Pulmonary artery endothelial cell (primary cell): ENCODE measurements at places on chromosomes 1 and 21. TPM values are rescaled to one million over a fixed set of nuclear protein-coding genes. Genes with fewer than 3 reads are reported as not detected.

Gene IFI44L
- 3.8 and 4.7 TPM in 2 replicates for total RNA-seq

DNA sequence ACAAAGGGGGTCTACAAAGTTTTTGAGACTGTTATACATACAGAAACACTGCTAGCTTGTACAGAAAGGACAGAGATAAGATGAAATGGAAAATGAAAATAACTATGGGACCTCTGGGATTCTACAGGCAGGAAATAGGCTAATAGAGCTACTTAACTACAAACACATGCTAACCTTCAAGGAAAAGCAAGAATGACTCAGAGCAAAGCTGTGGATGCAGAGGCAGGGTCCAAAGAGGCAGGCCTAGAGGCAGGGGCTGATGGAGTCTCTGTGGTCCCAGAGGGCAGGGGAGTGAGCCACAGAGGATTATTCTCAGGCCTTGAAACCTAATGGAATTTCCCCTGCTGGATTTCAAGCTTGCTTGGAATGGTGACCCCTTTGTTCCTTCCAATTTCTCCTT, 18.7 kb upstream of the GOLT1A start:
- DNase-seq = no peak

DNA sequence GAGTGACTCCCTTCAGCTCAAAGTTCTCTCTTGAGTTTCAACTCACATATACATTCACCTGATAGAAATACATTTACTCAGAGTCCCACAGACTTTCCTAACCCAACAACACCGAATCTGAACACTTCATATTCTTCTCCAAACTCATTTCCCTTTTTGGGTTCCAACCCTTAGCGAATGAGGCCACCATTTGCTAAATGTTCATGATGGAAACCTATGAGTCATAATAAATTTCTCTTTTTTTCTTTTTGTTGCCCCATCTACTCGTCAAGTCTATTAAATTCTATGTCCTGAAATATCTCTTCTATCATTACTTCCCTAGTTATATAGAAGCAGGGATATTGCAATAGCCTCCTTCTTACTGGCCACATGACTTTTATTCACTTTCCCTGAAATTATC, 100.1 kb downstream of the HLX start:
- no peak for DNase-seq

DNA sequence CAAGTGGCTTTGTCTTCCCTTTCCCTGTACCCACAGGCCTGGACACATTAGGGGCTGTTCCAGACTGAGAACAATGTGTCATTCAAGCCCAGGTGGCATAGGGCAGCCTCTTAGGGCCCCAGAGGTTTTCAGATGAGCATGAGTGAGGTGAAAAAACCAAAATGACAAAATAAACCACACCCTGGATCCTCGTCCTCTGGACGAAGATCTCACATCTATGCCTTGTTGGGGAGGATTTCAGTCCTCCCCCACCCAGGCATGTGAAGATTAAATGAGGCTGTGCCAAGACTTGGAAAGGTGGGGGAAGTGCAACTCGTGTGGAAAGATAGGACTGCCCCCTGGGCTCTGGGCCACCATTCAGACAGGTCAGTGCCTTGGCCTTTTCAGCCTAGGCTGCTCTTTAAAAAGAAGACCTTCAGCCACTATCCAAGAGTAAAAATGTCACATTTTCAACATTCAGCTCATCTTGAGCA, 32.8 kb upstream of the IL19 start:
- no peak for DNase-seq

Gene MX1
- total RNA-seq = 12.9 and 14.6 TPM in 2 replicates

DNA sequence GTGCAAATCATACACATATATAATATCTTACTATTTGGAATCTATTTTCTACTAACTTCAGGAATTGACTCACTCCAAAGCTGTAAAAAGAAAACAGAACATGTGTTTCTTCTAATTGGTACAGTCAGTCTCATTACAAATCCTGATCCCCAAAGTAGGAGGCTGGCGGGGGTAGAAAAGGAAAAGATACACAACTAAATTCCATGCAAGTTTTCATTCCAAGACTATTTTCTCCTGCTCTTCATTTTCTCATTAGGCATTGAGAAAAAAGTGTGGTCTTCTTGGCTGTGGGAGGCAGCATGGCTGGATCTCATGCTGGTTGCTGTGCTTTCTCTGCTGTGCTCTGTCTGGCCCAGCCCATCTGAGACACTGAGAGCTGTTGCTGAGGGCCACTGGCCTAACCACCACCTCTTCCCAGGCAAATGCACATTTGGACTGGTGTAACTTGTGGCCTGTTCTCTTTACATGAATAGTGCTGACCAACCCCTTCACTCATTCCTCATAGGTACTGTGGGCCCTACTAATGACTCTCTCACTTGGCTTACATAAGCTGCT, 1107.5 kb upstream of the B3GALT2 start:
- DNase-seq = no peak

DNA sequence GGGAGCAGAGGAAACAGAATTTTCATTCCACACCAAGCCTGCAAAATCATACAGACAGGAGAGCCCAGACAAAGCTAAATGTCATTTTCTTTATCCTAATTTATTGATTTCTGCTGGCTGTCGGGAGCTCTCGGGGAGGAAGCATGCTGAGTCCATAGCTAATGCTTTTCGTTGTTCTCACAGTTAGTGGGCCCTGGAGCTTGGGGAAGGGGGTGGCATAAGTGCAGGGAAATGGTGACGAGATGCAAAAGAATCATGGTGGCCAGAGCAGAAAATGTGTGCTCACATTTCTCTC, 202.4 kb downstream of the TOMM20 start:
- DNase-seq = no peak

Gene REN
- total RNA-seq = not detected in 2 replicates

Gene FYB2
- not detected in 2 replicates for total RNA-seq

DNA sequence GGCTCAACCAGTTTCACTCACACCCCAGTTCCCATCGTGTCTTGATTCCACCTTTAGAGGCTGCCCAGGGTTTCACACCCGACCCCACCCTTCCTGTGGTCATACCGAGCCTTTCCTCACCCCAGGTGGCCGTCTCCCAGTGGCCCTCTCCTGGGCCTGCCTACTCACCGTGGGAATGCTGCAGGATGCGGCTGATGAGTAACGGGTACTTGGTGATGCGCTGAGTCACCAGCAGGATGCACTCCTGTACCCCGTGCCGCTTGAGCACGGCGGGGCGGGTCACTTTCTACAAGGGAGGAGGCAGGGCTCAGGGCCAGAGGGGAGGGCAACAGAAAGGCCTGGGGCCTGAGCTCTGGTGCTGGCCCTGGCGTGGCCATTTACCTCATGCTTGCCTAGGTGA, 16.4 kb downstream of the ARHGEF2 start:
- DNase-seq = peak; percentile 87

DNA sequence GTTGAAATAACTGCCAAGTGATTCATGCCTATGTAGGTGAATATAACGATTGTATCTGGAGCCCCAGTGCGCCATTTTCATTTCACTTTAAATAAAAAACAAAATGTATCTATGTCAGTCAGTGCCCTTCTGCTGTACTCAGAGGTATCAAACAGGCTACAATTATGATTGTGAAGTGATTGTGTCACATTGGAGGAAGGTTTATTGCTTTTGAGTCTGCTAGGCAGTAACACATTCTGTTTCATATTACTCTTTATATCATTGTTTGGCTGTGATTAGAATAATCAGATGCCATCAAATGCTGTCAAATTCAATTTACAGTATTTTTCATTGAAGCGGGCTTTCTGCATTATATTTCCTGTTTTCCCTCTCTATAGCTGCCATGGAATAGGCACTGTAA, 171.9 kb downstream of the KCTD3 start:
- DNase-seq = no peak

- peak; percentile 10 for DNase-seq
These were observed 45.7 kb downstream of the ABCD3 start for GRCh38 chr1:94463765-94464330.

DNA sequence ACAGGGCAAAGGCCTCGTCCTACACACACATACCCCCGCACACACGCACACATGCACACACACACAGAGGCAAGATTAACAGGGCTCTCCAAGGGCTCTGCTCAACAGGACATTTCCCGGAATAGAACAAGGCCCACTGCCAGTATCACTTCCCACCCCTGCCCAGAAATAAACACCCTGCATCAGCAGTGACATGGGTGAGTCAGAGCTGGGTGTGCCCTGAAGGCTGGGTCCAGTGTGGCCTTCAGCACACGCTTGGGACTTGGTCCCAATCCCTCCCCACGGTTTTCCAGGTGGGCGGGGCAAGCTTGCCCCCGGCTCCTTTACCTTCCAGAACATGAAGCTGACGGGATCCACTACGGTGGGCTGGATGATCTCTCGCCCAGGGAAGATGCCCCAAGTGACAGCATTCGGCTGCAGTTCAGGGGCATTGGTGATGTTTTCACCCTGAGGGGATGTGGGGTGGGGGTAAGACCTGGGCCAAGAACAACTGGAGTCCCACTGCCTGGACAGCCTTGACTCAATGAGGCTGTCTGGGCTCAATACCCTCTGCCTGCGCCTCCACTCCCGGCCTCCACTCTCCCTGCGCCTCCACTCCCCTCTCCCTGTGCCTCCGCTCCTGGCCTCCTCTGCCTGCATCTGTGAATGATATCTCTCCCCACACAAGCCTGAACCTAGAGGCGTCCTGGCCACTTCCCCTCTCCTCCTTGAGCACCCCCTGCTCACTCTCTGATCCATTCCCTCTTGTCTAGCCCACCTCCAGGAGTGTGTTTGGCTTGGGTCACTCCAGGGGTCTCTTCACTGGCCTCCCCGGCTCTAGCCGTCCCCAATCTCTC, 14.7 kb downstream of the MTHFR start:
- peak; percentile 66 for DNase-seq
